ENCODE measurements at places on chromosomes 1 and 21. TPM values are rescaled to one million over a fixed set of nuclear protein-coding genes. Genes with fewer than 3 reads are reported as not detected.
A peak's percentile ranks its signal among the peaks of the same experiment; 100 is the strongest.

The C8A gene
- total RNA-seq: not detected

DNA sequence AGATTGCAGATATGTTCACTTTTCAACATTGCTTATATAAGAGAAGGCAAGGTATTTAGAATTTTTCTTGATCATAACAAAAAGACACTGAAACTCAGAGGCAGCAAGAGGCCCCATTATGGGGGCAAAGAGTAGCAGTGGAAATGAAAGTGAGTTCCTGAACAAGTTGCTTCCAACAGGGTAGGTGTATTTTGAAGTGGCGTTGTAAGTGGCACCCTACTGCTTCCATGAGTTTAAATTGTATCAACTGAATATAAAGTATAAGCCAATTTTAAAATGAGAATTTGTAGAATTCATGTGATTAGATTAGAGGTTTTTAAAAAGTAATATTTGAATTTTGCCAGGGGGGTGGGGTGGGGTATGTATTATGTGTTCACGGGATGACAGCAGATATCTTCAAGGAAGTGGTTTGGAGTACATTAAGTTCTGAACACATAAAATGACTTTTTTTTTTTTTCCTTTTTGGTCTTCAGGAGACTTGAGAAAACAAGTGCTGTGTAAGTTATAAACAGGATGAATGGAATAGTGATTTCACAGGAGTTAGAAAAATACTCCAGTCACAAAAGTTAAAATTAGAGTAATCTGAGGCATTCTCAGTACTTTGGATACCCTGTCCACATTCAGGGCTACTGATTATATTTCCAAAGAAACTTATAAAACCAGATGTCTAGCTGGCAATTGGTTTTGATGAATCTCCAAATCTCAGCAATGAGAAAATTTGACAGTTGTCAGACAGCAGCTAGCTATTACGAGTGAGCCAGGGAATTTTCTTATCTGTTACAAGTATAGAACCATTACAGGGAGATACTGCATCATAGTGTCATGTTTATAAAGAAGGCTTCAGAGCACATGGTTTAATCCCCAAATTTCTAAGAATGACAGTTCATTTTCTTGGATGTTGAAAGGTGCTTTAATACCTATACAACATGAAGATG lies 182.0 kb downstream of the ST6GALNAC3 start:
- no peak for DNase-seq

- DNase-seq: no peak
Measured at GRCh38 chr1:90505806-90506205, 211.3 kb downstream of the BARHL2 start.

GRCh38 chr1:15308621-15309027 lies 61.6 kb downstream of the FHAD1 start:
- DNase-seq: no peak

- no peak for DNase-seq
Measured at GRCh38 chr1:237748171-237748960, 142.4 kb downstream of the ZP4 start.

DNA sequence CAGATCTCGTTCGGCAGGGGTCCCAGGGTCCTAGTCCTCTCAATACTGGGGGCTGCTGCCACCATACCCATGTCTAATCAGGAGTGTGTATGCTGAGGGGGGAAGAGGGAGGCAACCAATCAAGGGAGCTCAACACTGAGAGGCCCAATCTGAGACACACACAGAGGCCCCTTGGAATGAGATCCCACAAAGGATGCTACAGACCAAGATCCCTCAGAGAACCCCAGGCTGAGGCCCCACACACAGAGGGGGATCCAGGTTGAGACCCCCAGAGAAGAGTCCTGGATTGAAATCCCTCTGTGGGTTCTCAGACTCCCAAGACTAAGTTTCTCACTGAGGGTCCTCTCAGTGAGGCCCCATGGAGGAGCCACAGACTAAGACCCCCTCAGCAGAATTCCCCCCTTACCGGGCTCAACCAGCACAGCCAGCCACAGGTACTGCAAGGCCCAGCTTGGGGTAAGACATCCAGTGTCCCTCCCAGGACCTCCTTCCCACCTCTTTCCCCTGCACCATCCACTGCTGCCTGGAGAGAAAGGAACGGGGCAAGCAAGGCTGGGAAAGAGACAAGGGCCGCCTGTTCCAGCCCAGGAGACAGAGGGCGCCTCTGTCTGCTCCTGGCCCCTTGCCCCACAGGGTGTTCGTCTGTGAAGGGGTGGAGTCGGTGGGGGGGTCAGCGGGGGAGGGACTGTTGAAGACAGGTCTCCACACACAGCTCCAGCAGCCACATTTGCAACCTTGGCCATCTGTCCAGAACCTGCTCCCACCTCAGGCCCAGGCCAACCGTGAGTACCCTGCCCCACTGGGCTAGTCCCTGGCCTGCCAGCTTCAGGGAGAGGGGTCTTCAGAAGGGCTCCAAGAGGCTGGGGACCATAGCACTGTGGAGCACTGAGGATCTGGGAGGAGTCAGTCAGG lies at the start of gene S100A1:
Gene S100A1, plus strand, starts transcription at position 720 of the 912 bp plus-strand sequence. CDS start 2,088 bp downstream, outside the sequence.
- DNase-seq: peak; percentile 73

DNA sequence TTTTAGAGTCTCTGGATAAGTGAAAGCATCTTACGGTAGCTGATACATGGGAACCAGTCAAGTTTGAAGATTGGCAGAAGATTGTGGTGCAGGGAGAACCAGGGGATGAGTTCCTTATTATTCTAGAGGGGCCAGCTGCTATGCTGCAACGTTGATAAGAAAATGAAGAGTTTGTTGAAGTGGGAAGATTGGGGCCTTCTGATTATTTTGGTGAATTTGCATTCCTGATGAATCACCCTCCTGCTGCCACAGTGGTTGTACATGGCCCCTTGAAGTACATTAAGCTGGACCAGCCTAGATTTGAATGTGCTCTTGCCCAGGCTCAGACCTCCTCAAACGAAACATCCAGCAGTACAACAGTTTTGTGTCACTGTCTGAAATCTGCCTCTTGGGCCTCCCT lies 45.9 kb downstream of the BTBD8 start:
- DNase-seq: no peak

The IVL gene
- total RNA-seq: not detected

The TEDDM1 gene
- total RNA-seq: not detected

- DNase-seq: no peak
Measured at GRCh38 chr1:178928976-178929375, 58.1 kb upstream of the ANGPTL1 start.

The KRTAP19-4 gene
- total RNA-seq: not detected

The MRPS6 gene
- 137 TPM for total RNA-seq

The HES2 gene
- total RNA-seq: not detected

- DNase-seq: no peak
Measured at GRCh38 chr1:27393641-27394281, 1.3 kb downstream of the GPR3 start.

GRCh38 chr1:203306965-203307541 lies 1.7 kb downstream of the BTG2 start:
- peak; percentile 70 for DNase-seq

GRCh38 chr1:179190861-179191260 lies 38.6 kb downstream of the ABL2 start:
- DNase-seq: no peak

The SHCBP1L gene
- not detected for total RNA-seq

DNA sequence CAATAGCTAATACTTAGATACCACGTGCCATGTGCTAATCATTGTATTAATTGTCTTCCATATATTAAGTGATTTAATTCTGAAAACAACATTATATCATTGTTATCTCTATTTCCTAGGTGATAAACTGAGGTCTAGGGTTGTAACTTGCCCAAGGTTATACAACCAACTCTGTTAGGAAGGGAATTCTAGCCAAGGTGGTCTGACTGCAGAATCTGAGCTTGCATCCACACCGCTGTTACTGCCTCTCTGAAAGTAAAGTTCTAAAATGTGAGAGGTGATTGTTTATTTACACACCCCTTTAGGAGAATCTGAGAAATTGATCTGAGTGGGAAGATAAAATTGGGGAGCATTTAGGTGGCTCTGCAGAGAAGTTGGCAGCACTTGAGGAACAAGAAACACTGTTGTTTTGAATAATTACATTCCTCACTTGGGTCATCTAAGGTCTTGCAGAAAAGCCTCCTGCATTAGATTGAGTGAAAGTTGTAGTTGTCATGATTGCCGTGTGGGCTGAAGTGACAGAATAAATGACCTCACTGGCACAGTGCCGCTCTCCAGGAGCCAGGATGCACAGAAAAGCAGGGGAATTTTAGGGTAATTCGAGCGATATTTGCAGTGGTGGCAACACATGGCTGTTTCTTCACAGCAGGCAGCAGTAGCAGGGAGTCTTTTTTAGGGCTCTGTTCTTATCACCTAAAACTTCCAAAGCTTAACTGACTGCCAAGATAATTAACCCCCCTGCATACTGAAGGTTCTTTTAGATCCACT lies 121.7 kb downstream of the ADGRL4 start:
- DNase-seq: no peak

- DNase-seq: no peak
Measured at GRCh38 chr1:214120191-214120590, 132.4 kb downstream of the PROX1 start.

- no peak for DNase-seq
Measured at GRCh38 chr1:231584117-231584516, 42.5 kb upstream of the DISC1 start.

- no peak for DNase-seq
Measured at GRCh38 chr1:97050506-97050905, 328.9 kb downstream of the PTBP2 start.

GRCh38 chr1:24935615-24936484 lies 5.8 kb upstream of the RUNX3 start:
- DNase-seq: no peak

DNA sequence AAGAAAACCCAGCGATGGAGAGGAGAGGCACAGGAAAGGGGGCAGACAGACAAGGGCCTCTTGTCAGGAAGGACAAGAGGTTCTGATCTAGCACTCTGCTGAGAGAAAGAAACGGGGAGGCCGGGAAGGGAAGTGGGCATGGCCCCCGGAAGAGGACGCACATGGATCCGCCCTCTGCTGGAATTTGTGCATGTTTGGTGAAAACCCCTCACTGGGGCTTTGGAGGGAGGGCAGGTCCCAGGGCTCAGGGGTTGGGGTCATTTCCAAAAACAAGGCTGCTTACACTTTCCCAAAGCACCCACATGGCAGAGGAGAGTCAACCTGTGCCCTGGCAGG lies 32.4 kb upstream of the ECE1 start:
- DNase-seq: no peak

The SPRR2F gene
- not detected for total RNA-seq

DNA sequence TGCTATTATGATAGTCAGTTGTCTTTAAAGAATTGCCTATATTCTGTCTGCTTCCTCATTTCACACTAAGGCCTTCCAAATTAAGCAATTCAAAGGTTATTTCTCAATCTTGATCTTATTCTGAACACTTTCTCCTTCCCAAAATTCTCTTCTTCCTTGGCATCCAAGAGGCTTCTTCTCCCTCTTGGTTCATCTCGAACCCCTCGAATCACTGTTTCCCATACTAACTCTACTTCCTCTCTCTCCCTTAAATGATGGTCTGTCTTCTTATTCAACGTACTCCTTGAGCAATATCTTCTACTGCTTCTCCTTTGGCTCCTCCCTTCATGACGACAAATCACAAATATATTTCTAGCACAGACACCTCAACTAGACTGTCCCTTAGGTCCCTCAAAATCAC lies 4.5 kb downstream of the COPA start:
- no peak for DNase-seq

DNA sequence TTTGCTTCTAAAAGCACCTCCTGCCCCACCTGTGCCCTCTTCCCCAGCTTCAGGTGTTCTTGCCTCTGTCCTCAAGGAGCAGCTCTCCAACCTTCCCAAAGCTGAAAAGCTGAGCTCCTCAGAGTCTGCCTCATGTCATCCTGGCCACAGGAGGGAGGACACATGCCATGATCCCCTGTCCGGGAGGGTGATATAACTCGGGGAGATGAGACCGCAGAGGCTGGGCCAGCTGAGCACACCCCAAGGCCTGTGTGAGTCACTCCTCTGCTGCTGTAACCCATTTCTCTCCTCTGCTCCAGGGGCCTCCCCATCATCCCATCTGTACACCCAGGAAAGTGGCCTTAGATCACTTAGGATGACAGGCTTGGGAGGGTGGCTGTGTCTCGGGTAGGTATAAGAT lies 49.8 kb downstream of the EPHB2 start:
- DNase-seq: no peak

DNA sequence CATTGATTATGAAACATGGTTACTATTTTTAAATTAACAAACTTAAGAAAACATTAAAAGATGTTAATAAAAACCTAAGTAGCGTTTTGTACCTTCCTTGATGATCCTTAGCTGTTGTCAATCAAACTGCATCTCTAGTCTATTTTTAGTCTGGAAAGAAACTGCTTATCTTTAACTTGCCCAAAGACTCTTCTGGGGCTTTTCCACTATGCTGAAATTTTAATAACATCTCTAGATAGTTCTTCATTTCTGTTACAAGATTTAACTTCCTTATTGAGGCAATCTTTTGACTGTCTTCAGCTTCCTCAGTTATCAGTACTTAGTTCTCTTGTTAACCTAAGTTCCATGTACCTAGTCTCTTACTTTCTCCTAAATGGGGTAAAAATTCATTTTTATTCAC lies 135.9 kb upstream of the HMCN1 start:
- DNase-seq: no peak

The COL8A2 gene
- 37.5 TPM for total RNA-seq

DNA sequence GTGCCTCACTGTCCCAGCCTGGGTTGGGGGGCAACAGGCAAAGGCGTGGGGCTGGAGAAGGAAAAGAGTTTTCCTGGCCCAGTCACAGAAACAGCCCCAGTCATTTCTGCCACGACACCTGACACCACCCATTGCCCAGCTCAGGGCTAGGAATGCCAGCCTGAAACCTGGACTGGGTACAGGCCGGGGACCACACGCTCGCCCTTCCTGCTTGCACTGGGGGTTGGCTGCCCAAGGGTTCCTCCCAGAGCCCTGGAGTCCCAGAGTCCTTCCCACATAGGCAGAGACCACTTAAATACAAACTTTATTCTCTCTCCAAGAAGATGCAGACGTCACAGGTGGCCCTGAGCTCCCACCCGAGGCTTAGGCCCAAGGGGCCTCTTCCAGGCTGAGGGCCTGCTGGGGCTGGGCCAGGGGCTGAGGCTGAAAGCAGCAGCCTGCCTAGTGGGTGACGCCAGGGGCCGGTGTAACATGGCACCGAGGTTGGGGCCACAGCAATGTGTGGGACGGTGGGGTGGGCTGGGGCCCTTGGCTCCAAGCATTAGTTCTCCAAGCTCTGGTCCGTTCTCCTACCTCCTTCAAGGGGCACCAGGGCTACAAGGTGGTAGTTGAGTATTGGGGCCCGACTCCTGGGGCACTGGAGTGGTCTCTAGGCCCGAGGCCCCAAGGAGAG lies 1.6 kb downstream of the TMEM52 start:
- no peak for DNase-seq

The COL24A1 gene
- total RNA-seq: 3.0 TPM

DNA sequence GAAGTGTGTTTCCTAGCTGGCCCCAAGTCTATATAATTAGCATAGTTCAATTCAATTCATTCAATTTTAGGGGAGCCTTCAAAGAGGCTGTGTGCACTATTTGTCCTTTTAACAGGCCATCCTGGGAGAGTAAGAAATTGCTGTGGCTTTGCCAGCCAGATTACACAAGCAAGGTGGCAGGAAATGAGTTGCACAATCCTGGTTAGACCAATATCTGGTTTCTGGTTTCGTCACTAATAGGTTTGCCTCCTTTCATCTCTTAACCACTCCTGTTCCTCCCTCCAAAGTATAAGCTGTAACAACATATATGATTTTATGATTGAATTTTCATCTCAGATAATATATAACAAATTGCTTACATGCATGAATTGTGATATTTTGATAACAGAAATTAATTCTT lies 84.1 kb upstream of the NEGR1 start:
- DNase-seq: no peak

GRCh38 chr1:67491280-67491679 lies 61.1 kb upstream of the SERBP1 start:
- DNase-seq: no peak

GRCh38 chr1:220300442-220301121 lies 28.3 kb upstream of the RAB3GAP2 start:
- peak; percentile 81 for DNase-seq
